ENCODE measurements at places on chromosomes 6 and 20.

GRCh38 chr20:10780901-10781300, 107.1 kb upstream of the JAG1 start:
- DNase-seq = no peak

GRCh38 chr20:24465159-24465558, 4.3 kb upstream of the SYNDIG1 start:
- DNase-seq = no peak

GRCh38 chr20:47317127-47317895, 39.2 kb downstream of the ZMYND8 start:
- DNase-seq = no peak

DNA sequence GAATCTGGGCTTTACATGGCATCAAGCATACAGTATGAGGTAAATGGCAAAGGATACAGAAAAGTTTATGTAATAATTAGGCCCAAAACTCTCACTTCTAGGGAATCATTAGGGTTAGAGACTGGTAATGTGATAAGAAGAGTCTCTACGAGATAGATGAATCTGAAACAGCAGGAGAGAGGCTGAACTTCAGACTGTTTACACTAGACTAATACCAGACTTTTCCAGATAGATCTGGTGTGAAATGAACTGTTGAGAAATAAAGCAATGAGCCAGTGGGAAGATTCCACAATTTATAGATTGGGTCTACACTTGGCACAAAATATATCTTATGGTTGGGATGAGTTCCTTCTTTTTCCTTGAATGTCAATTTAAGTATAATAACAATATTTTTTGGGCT, 134.3 kb downstream of the MAN1A1 start:
- DNase-seq = no peak

DNA sequence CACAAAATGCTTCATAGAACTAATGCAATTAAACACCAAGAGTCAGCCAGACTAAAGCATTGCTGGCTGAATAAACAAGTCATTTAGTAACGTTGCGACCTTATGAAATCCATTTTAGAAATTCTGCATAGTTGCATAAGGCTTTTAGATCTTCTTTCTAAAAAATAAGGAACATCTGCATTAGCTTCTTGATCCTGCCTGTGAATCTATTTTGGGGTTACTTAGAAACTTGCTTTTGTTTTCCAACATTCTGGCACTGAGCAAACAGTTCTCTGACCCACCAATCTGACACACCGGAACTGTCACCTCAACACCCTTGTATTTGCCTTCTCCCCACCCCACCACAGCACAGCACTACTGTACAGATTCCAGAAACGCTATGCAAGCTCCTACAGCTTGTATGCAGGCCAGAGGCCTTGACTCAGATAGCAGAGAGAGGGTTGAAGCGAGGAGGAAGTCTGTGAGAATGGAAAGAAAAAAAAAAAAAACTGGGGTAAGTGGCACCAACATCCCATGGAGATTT, 55.0 kb downstream of the KIF13A start:
- no peak for DNase-seq

- DNase-seq = no peak
Observed at GRCh38 chr6:13733178-13733887, 21.7 kb upstream of the RANBP9 start.

- DNase-seq = no peak
Observed at GRCh38 chr6:68069921-68070710, 565.0 kb upstream of the ADGRB3 start.

DNA sequence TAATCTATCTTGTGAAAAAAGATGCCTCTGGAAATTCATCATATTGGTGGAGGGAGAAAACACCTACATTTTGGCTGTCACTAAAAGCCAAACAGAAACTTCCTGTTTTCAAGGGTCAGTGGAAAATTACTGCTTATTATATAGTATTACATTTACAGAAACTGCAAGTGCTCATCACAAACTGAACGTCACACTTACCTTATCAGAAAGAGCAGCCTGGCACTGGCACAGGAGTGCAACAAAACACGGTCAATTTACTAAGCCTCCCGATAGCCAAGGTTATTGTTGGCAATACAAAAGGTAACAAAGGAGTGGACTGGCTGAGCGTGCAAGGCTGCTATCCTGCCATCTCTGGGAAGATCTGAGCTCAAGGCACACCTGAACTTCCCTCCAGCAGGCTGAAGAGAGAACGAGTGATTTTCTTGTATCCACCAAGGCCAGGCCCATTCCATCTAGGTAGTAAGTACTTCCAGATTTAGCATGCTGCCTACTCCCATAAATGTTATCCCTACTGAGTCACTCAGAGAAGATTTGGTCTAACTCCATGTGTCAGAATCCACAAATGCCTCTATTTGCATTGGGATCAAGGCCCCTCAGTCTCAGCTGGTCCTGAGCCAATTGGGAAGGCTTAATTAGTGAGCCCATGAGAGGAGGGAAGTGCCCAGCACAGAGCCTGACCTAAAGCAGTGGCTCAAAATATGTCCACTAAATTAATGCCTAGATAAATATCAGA, 399.8 kb downstream of the BTBD9 start:
- DNase-seq = no peak

DNA sequence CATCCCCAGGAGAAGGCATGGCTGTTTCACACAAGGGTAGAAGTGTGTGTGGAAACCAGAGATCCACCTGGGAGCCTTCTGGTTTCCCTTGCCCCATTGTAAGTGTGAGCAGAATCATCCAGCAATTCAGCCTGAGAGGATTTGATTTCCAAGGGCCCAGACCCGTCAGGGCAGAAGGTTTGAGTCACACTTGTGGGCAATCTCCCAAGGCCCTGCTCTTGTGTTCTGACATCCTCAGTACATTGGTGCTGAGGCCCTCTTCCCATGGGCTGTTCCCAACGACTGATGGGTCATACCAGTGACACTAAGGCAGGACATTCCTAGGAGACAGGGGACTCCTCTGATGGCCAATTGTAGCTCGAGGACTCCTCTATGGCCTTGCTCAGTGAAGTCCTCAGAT, 58.2 kb upstream of the POLR1H start:
- DNase-seq = no peak

GRCh38 chr6:44022671-44023352, 104.4 kb downstream of the MRPL14 start:
- no peak for DNase-seq

DNA sequence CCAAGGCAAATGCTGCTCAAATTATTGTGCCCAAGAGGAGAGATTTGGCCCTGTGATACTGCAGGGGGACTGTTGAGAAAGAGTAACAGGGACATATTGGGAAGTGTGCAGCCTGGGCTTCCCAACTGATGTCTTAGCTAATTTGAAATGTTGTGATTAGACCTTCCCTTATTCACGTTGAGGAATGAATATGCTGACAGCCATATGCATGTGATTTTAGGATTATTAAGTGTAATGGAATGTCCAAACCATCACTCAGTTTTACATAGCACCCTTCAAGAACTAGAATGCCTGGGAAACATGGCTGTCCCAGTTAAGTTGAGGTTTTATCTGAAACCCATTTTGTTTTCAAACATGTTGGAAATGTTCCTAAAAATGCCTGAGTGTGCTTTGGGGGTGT, 81.4 kb downstream of the CARMIL1 start:
- no peak for DNase-seq

DNA sequence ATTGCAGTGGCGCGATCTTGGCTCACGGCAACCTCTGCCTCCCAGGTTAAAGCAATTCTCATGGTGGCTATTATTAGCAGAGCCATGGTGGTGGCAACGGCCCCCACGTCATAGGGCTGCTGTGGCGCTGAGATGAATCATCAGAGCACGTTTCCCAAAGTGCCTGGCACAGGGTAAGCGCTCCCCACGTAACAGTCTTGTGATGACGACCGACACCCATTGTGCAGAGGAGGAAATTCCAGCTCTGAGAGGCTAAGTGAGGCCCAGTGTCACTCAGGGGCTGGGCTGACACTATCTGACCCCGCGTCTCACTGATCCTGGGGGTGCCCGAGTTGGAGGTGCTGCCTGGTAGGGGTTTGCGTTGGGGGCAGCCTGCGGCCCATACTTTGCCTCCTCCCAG, 16.2 kb downstream of the SUN5 start:
- no peak for DNase-seq

- DNase-seq = no peak
Observed at GRCh38 chr6:25435416-25435985, 156.3 kb downstream of the CARMIL1 start.

DNA sequence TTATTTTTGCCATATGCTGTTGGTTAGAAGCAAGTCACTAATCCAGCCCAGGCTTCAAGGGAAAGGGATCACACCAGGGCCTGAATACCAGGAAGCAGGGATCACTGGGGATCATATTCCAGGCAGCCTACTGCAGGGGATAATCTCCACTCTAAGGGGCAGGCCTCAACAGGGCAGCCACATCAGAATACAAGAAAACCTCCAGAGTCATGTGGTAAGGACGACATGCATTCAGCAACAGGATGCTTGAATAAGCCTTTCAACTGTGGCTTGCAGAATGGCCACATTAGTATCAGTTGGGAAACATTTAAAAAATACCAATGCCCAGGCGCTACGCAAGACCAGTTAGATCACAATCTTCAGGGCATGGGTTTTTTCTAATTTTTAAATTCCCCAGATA, 109.1 kb downstream of the LY86 start:
- DNase-seq = no peak

DNA sequence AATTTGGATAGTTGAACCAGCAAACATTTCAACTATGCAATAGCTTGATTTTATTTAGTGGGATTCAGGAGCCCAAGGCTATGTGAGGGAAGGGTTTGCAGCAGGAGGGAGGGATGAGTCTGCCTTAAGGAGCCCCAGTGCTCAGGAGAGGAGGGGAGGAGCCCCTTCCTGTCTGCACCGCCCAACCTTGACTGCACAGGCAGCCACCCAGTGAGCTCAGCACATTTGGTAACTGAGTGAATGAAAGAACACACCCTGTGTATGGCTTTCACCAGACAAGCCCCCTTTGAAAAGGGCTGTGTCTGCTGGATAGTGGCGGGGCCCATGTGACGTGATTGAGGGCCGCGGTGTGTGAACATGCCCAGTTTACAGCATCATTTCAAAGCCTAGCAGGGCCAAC, 17.0 kb downstream of the DACT2 start:
- DNase-seq = no peak

- DNase-seq = no peak
Observed at GRCh38 chr20:36645353-36645752, 643 bp downstream of the SLA2 start.

DNA sequence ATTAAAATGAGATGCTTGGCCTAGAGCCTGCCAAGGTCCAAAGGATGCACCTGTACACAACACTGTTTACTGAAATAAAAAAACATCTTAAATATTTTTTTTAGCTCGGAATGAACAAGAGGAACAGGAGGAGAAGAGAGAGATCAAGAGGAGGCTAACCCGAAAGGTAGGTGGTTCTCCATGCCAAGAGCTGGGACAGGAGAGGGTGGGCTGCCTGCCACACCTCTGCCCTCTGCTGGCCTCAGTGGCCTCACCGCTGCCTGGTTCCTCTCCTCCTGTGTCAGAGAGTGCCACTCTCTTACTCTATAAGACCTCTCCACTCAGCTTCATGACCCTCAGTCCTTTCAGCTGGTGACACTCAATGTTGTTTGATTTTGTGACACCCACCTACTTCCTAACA, 50.2 kb downstream of the TBC1D7 start:
- DNase-seq = no peak

DNA sequence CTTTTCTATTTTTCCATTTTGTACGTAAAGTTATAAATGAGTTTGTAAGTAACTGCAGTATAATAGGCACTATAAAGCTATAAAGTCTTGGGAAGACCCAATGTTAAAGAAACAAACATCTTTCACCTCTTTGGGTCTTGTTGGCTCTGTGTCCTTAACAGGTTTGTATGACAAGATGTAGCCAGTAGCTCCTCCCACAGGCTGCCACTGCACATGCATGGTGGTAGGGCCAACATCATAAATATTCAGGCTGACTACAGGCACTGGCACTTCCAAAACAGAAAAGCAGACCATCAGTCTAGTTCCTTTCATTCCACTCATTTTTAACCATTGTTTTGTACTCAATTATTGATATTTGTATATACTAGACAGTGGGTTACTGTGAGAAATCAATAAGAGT, 59.9 kb downstream of the COL12A1 start:
- no peak for DNase-seq

GRCh38 chr20:47773371-47773786, 11.9 kb downstream of the SULF2 start:
- DNase-seq = no peak

DNA sequence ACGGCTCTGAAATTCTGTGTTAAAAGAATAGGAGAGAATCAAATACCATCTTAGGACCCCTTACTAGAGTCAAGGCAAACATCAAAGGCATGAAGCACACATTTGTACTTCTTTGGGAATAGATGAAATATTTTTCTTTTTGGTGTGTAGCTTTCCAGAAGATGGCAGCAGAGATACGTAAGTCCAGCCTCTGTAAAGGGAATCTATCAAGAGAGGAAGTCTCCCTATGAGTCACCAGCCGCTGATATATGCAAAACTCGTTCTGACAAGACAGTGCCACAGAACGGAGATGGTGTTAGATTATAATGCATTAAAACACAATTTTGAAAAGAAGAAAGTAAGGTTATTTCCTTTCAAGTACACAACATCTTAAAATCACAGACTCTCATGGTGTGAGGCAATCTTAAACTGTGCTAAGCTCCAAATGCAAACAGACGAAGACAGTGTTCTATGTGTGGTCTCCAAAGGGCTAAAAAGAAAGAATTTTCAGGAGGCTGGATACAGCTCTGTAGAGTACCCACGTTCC, 120.0 kb upstream of the AGPAT4 start:
- DNase-seq = no peak

DNA sequence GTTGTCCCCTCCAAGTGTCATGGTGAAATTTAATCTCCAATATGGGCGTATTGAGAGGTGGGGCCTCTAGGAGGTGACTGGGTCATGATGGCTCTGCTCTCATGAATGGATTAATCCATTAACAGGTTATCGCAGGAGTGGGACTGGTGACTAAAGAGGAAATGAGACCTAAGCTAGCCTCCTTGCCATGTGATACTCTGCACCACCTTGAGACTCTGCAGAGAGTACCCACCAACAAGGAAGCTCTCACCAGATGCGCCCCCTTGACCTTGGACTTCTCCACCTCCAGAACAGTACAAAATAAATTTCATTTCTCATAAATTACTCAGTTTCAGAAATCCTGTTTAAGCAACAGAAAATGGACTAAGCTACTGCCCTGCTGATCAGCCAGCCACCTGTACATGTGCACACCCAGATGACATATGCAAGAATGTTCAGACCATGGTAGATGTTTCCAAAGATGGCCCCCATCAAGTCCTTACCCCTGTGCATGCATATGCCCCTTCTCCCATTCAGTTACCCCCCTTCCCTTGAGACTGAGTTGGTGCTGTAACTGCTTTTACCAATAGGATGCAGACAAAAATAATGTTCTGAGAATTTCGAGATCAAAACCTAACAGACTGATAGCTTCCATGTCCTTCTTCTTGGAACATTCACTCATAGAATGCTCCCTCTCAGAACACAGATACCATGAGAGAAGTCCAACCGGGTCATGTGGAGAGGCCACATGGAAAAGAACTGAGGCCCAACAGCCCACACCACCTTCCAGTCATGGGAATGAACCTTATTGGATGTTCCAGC, 28.4 kb downstream of the MAP3K5 start:
- no peak for DNase-seq

DNA sequence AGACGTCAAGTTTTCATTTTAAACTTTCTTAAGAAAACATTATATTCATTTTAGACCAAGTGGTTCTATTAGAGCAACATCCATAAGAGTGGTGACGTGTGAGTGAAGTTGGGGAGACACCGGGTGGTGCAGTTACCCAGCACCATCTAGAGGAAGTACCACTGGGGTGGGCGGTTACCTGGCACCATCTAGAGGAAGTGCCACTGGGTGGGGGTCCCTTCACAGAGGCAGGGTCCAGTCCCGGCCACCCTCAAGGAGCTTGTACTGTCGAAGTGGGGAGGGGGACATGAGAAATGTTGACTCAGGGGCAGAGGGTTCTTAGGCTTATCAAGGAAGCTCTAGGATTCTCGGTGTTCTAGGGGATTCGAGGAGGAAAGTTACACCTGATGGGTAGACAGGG, 26.2 kb downstream of the PHACTR3 start:
- DNase-seq = no peak
